ENCODE measurements at places on chromosomes 6 and 20. TPM values are rescaled to one million over a fixed set of nuclear protein-coding genes. Genes with fewer than 3 reads are reported as not detected.

- DNase-seq = no peak
Measured at GRCh38 chr6:37205175-37205996, 35.4 kb downstream of the PIM1 start.

DNA sequence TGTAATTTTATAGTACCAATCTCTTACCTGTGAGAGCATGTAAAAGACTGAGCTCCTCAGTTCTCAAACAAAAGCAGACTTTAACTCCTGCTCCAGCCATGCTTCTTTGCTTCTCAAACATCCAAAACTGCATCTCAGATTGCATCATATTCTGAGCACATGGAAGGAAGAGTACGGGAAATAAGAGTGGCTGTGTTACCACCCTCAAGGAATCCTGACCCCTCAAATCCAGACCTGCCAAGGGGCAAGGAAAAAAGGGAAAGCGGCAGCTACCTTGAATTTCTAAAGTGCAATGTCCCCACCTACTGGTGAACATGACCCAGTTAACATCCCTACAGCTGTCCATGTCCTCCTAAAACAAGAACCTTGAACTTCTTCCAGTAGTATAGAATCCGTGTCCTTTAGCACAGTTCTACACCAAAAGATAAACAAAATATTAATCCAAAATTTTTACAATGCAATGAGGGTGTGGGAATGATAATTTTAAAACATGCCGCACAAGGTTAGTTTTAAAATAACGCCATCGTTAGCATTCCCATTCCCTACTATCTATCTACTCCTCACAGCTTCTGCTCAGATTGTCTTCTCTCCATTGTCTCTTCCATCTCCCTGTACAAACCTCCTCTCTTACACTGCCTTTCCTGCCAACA lies 34.1 kb upstream of the HLA-DQB1 start:
- no peak for DNase-seq

DNA sequence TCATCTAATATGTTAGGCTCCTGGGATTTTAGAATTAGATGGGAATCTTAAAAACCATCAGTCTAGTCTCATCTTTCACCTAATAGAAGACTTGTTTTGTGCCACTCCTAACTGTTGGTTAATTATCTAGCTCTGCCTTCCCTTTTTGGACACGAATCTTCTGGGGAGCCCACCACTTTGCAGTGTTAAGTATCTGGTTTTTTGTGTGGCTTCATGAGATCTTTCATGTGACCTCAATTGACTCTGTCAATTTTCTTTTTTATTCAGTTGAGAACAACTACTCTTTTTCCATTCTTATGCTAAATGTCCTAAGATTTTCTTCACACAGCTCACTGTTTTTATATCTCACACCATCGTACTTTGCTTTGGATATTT lies 16.9 kb downstream of the TBPL1 start:
- DNase-seq = no peak

DNA sequence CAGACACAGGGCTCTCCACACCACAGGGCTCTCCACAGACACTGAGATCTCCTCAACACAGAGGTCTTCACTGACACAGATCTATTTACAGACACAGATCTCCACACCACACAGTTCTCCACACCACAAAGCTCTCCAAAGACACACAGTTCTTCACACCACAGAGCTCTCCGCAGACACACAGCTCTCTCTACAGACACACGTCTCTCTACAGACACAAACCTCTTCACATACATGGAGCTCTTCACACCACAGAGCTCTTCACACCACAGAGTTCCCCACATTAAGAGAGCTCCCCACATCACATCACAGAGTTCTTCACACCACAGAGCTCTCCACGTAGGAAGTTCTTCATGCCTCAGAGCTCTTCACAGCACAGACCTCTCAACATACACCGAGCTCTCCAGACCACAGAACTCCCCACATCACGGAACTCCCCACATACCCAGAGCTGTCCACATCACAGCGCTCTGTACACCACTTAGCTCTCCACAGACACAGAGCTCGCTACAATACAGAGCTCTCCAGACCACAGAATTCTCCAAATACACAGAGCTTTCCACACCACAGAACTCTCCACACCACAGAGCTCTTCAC lies 53.9 kb downstream of the ERMARD start:
- DNase-seq = no peak

- no peak for DNase-seq
Measured at GRCh38 chr6:106614592-106615257, 14.6 kb downstream of the RTN4IP1 start.

DNA sequence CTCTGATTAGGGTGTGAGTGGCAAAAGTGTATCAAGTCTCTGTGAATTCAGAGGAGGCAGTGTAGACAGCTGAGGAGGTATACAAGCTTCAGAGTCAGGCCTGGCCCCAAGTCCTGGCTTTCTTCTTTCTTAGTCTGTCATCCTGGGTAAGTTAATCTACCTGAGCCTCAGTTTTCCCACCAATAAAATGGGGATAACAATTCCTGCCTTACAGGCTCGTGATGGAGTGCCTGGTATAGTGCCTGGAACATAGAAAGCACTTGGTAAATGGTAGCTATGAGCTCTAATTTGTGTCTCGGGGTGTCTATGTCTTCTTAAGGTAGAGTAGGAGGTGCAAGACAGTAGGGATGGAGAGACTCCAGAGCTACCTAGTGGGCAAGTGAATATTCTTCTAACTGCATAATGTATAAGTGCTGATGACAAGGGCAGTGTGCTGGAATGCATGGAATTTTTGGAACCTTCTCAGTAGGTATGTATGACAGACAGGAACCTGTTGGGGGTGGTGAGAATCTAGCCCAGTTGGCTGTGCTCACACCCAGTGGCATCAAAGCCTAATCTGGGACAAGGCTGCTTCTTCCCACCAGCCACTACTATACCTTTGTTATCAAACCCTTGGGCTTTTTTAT lies 4.0 kb upstream of the SCUBE3 start:
- DNase-seq = no peak

HEBP2 gene
- 14.4 TPM for total RNA-seq

- no peak for DNase-seq
Measured at GRCh38 chr20:9408422-9409300, 105.7 kb upstream of the LAMP5 start.

GRCh38 chr20:46545827-46546138 lies 4.7 kb downstream of the OCSTAMP start:
- DNase-seq = no peak

GRCh38 chr20:15673206-15673605 lies 900.0 kb downstream of the KIF16B start:
- no peak for DNase-seq

GRCh38 chr6:42783876-42784642 lies 2.2 kb downstream of the BICRAL start:
- no peak for DNase-seq

DNA sequence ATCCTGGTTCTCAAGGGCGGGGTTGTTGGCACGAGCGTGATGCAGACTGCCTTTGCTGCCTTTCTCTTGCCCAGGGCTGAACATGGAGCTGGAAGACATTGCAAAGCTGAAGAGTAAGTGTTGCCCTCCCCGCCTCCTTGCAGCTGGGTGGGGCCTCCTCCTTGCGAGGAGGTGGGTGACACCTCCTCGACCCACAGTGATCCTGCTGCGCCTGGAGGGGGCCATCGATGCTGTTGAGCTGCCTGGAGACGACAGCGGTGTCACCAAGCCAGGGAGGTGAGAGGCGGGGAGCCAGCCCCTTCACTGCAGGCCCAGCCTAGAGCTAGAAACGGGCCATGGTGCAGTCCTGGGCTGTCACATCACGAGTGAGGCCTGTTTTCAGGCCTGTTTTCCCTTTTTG lies 18.4 kb upstream of the TNFRSF6B start:
- DNase-seq = no peak

SPATA25 gene
- total RNA-seq = not detected

GTF2H4 gene
- total RNA-seq = 29.4 TPM

ITPR3 gene
- total RNA-seq = 77.6 TPM

DNA sequence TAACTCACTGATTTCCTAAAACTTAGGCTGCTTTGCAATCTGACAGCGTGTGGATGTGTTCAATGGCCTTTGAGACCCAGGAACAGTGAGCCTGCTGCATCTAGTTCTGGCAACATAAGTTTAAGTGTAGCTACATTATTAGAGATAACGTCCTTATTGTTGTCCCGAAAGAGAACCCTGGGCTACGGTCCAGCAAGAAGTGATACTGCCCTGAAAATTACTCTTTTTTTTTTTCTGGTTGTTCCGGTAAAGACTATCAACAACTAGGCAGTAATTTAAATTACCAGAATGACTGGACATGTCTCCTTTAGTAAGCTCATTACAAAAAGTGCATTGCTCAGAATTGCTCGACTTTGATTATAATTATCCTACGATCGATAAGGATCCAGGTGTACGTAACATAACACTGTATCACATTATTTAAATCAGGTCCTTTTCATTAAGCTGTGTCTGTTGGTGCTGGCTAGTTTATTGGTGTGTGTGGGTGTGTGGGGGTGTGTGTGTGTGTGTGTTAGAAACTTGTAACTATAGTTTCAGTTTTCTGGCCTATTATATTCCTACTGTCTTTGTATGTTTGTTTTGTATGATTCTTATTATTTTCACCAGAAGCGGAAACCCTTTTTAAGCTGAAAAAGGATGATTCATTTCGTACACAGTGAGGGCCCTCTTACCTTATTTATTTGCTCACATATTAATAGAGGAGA lies 3.0 kb downstream of the TSHZ2 start:
- no peak for DNase-seq

RAB23 gene
- total RNA-seq = 2.7 TPM

DNA sequence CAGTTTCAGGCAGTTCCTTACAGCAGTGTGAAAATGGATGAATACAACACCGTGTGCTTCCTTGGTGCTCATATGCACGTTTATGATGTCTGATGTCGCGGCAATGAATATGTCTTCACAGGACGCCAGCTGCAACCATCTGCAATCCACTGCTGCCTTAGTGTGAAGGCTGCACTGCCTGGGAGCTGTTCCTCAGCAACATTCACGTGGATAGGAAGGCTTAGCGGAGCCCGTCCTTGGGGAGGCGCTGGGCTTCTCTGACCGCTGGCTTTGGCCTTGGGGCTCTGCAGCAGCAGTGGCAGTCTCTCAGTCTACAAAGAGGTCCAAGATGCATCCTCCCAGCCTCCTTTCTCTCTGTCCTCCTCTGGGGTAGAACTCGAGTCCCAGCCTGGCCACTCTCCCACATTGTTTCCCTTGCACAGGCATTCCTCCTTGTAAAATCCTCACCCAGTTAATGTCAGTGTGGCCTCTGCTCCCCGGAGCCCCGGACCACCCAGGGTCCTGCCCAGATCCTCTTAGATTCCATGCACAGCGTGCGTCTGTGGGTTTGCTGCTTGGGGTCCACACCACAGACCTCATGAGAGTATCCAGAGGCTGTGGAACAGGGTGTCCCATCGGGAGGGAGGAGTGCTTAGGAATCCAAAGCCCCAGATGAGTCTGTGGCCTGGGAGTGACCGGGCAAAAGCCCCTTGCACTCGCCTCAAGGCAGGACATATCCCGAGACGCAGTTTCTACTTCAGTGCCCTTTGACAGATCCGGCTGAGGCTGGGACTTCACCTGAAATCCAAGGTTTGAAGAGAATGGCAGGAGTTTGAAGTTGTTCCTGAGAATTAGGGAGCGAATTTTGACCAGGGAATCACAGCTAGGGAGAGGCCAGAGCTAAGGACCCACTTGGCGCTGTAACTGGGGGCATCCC lies 181.3 kb downstream of the THBS2 start:
- no peak for DNase-seq

DNA sequence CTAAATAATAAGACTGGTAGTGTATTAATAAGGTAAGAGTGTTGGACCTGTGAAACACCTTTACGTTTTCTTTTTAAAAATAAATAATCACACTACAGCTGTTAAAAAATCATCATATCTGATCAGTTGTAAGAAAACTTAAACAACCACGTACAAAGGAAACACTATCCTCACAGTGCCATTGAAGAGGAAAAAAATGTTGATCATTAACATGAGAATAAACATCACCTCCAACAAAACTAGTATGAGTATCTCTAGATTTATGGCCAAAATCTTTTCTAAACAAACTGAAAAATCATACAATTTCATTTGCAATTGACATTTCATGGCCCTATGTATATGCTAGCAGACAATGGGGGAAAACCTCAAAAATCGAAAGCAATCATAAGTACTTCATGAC lies 590 bp downstream of the EYS start:
- DNase-seq = no peak

GRCh38 chr6:112311950-112312547 lies 35.1 kb upstream of the RFPL4B start:
- no peak for DNase-seq

DNA sequence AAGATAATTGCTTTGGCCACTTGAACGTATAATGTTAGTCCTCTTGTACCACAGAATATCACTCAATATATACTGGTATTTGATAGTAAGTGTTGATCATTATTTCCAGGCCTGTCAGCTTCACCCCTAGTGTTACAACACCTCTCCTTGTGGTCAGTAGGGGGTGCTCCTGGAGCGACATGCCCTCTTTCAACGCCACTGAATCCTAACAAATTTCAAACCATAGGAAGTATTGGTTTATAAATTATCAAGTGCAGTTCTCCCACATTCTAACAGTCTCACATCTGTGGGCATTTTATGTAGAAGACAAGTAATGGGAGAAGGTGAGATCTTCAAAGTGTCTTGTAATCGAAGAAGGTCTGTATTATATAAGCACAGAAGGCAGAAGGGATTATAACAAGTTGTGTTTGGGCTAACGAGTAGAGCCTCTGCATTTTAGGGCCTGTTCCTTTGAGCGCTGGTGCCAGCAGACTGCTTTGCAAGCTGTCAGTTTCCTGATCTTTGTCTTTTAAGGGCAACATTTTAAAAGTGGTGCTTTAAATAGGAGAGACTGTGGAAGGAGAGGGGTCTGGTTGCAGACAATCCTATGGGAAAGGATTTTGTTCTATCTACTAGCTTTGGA lies 57.1 kb upstream of the CEP162 start:
- DNase-seq = no peak

GRCh38 chr6:30857112-30857511 lies 27.2 kb upstream of the DDR1 start:
- DNase-seq = no peak

DNA sequence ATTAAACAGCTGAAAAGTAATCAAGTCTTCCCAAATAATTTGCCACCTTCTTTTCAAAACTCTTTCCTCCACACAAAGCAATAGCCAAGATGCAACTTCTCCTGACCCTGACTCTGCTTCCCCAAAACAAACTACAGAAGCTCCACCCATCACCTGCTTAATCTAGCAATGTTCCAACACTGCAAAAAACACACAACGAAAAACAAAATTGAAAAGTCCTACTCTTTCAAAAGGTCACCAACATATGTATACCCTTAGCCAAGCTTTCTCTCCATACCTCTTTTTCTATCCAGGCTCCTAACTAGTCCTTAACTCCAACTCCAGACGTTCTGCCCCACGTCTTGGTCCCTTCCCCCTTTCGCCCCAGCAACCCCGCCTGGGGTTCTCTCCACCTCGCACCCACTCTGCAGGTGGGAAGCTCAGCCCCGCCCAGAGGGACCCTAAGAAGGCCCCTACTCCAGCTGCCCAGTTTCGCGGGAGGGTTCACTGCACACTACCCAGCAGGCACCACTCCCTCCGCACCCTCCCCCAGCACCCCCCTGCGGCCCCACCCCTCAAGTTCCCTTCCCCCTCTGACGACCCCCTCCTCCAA lies 717 bp downstream of the CSNK2A1 start:
- no peak for DNase-seq

DNA sequence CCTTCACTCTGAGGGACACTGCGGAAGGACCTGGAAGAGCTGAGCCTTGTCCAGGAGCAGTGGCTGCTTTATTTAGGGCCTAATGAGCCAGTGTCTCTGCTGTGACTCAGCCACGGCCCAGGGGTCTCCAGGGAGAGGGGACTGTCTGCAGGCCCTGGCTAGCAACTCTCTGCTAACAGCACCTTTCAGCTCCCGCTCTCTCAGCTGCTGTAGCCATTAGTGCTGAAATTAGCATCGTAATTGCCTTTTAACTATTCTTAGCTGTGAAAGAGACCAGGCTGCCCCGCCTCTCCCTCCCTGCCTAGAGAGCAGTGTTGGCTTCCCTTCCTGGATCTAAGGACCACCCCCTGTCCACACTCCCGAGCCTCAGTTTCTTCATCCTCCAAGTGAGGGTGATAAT lies 53.1 kb upstream of the SLC32A1 start:
- DNase-seq = no peak

Measured in natural killer cell treated with Interleukin-12 subunit alpha and Interleukin-12 subunit beta and Interleukin-15 and Interleukin-18, amount 100 ng/mL, for 72 hours (primary cell).